ENCODE measurements at places on chromosomes 7 and 10. TPM values are rescaled to one million over a fixed set of nuclear protein-coding genes. Genes with fewer than 3 reads are reported as not detected.

COL17A1 gene
- total RNA-seq: 507 TPM

ARHGAP22 gene
- 9.3 TPM for total RNA-seq

STEAP2 gene
- total RNA-seq: 9.1 TPM

ARMC3 gene
- not detected for total RNA-seq

ST8SIA6 gene
- not detected for total RNA-seq

FOXI2 gene
- not detected for total RNA-seq
